LHCN-M2 (cell line): ENCODE measurements at places on chromosomes 13 and 19. TPM values are rescaled to one million over a fixed set of nuclear protein-coding genes. Genes with fewer than 3 reads are reported as not detected.

The TRPC4 gene
- total RNA-seq: 0.26 and 1.1 TPM in 2 replicates

The TMIGD2 gene
- total RNA-seq: not detected in 2 replicates

The ODAD3 gene
- total RNA-seq: 0.38 and 0.75 TPM in 2 replicates

The CEACAM8 gene
- total RNA-seq: not detected in 2 replicates

The PTPRS gene
- 53.2 and 63.0 TPM in 2 replicates for total RNA-seq

The PGLYRP1 gene
- total RNA-seq: not detected in 2 replicates

The TNFSF9 gene
- 1.3 and 1.7 TPM in 2 replicates for total RNA-seq

The AMER2 gene
- not detected in 2 replicates for total RNA-seq

The CEBPA gene
- 0.17 and 0.19 TPM in 2 replicates for total RNA-seq

The FUT6 gene
- not detected in 2 replicates for total RNA-seq

The SLITRK1 gene
- total RNA-seq: 0.06 TPM in 2 replicates

The VWA8 gene
- 6.9 and 8.4 TPM in 2 replicates for total RNA-seq
